ENCODE measurements at places on chromosomes 6 and 20.
A peak's percentile ranks its signal among the peaks of the same experiment; 100 is the strongest.

GRCh38 chr6:157222201-157222981 is 100.9 kb downstream of the TMEM242 start:
- DNase-seq: no peak

DNA sequence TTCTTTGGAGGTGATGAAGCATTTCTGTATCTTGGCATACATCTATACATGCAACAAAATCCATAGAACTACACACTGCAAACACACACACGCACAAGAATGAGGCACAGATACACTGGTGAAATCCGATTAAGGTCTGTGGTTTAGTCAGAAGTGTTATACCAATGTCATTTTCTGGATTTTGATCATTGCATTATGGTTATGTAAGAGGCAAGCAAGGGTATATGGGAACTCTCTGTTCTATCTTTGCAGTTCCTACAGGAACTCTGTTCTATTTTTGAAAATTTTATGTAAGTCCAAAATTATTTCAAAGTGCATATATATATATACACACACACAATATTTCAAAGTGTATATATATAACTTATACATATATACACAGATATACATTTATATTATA is 101.7 kb downstream of the SYNDIG1 start:
- no peak for DNase-seq

DNA sequence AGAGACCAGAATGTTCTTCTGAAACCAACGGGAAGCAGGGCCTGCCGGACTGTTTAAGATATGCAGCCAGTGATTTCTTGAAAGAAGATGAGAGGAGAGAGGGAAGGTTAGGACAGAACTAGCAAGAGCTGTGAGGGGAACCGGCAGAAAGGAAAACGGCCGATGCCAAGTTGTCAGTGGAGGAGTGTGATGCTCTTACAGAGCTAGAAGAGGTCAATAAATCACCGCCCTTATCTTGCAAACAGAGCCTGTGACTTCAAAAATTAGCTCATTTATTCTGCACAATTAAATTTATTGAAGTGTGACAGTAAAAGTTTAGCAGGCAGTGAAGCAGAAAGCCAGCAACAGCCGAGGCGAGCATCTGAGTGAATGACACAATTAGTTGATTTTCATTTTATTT is 509.5 kb upstream of the ID4 start:
- DNase-seq: no peak

- DNase-seq: no peak
These were observed 115.2 kb downstream of the PSMB1 start for GRCh38 chr6:170437719-170438401.

GRCh38 chr6:118984342-118984741 is 49.4 kb upstream of the MCM9 start:
- no peak for DNase-seq

DNA sequence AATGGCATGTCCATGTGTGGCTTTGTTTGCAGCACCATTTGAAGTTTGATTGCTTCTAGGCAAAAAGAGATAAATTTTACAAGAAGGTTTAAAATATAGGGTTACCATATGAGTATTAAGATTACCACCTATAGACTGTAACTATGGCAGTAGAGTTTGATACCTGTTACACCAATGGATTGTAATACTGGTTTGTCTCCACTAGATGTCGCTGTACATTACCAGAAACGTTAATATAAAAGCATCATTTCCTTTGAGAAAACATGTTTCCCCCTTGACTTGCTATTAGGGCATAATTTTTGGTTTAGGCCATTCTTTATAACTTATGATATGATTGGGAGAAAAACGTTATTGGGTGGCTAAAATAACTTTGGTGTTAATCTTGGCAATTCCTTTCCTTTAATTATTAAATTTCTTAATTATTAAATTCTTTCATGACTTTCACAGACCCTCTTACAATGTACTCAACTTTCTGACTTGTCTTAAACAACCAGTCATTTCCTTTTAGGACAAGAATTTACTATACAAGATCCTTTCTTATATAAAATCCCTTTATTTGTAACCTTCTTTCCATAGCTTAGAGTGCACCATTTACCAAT is 42.8 kb downstream of the HLA-DPB1 start:
- DNase-seq: peak; percentile 51

DNA sequence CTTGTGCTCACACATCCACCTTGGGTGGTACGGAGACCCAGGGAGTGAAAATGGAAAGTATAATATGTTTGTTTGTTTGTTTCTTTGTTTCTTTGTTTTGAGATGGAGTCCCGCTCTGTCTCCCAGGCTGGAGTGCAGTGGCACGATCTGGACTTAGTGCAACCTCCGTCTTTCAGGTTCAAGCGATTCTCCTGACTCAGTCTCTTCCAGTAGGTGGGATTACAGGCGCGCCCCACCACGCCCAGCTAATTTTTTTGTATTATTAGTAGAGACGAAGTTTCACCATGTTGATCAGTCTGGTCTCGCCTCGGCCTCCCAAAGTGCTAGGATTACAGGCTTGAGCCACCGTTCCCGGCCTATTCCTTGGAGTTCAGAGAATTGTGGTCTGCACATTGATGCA is 115.4 kb downstream of the TRIM27 start:
- no peak for DNase-seq

GRCh38 chr6:146582857-146583256 is 15.9 kb upstream of the ADGB start:
- peak; percentile 2 for DNase-seq

GRCh38 chr20:63114693-63115311 is 101.1 kb downstream of the YTHDF1 start:
- no peak for DNase-seq

DNA sequence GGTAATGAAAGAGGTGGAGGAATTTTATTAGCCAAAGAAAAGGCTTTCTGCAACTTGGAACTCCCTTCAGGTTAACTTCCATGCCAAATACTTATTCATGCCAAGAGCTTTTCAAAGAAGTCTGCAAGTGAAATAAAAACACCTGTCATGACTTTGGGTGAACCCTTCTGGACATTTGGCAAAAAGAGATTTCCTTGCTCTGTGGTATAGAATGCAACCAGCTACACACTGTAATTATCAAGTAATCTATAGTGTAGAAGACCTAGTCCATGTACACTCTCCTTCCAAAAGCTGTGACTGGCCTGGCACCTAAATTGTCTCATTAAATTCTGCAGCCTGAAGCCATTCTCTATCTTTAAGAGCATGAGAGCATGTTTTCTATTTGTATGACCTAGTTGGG is 232.3 kb downstream of the COL12A1 start:
- DNase-seq: no peak

- DNase-seq: no peak
These were observed 206.5 kb upstream of the ZNF184 start for GRCh38 chr6:27679308-27679963.

GRCh38 chr6:74167976-74168375 is 472.0 kb downstream of the CD109 start:
- peak; percentile 3 for DNase-seq

DNA sequence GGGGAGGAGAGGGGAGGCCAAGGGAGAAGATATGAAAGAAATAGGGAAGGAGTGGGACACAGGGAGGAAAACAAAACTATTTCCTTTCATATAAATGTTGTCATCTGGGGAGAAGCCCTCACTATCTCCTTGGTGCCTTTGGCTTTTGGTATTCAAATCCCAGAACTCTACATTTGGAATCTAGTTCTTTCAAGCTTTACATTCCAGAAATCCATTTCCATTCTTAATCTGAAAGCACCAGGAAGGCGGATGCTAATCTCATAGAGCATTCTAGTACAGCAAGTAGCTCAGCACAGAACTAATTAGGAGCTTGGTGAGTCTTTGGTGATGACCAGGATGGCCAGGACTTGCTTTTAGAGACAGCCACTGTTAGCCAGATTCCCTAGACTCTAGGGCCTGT is 177.9 kb downstream of the KIF16B start:
- DNase-seq: no peak

- DNase-seq: peak; percentile 79
These were observed 78.7 kb upstream of the MYL9 start for GRCh38 chr20:36462440-36463211.

DNA sequence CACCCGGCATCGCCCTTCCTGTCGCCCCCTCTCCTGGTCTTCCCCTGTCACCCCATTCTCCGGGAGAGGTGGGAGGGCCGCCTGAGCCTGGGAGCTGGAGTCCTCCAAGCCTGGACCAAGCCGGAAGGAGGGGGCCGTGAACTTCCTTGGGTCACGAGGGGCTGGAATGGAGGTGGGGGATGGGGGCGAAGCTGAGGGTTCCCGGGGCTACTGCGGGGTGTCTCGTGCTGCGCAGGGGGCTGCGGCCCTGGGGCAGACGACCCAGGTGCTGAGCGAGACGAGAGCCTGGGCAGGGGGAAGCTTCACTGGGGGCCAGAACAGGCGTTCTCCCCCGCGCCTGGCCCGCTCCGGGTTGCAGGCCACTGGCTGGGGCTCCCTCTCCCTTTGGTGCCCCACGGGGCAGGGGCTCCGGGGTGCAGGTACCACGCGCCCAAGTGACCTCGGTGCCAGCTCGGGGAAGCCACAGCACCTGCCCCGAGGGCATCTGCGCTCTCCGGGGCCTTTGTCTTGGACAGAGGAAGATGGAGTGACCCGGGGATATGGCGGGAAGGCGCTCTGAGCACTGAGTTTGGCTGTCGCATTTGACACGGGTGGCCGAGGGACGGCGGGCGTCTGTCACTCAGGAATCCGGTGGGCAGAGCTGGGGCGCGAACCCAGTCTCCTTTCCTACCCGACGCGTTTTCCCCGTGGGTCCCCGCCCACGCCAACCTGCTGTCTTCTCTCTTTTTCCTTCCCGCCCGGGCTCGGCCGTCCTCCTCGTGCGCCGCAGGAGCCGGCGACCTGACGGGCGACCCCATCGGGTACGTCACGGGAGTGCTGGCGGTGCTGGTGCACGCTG is 1.2 kb downstream of the SLC35D3 start:
- DNase-seq: no peak

- peak; percentile 80 for DNase-seq
These were observed 15.4 kb upstream of the STMND1 start for GRCh38 chr6:17086469-17086868.

DNA sequence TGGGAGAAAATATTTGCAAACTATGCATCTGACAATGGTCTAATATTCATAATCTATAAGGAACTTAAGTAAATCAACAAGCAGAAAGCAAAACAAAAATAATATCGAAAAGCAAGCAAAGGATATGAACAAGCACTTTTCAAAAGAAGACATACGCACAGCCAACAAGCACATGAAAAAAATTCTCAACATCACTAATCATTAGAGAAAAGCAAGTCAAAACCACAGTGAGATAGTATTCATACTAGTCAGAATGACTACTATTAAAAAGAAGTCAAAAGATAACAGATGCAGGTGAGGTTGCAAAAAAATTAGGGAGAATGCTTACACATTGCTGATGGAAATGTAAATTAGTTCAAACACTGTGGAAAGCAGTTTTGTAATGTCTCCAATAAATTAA is 410.2 kb downstream of the MMUT start:
- DNase-seq: no peak

DNA sequence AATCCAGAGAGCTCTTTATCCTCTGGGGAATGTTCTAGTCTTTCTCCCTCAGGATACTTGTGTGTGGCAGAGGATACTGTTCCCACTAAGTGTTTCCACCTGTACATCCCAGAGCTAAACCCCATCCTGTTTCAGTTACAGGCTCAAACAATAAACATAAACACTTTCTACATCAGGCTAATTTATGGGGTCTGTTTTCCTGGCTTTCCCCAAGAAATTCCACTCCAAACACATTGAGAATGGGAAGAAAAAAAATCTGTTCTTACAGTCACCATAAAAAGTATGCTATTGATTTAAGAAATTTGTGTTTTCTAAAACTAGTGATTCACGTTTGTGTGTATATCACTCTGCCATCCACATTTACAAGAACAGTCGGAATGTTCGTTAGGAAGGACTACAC is 293.9 kb upstream of the FOXQ1 start:
- no peak for DNase-seq

DNA sequence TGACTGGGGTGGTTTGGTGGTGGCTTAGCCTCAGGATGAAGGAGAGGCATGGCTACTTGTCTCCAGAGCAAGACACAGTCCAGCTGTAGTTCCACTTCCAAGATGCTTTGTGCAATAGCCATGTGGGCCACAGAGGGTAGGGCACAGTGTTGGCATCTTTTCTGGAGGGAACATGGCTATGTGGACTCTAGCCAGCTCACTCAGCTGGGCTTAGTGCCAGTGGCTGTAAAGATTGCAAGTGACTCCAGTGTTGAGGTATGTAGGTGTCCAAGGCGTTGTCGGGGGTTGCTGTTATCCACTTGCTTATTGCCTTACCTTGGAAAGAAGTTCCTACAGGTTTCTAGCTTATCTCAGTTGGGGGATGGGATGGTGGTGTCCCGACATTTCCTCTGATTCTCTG is 233.4 kb downstream of the CD109 start:
- peak; percentile 32 for DNase-seq

DNA sequence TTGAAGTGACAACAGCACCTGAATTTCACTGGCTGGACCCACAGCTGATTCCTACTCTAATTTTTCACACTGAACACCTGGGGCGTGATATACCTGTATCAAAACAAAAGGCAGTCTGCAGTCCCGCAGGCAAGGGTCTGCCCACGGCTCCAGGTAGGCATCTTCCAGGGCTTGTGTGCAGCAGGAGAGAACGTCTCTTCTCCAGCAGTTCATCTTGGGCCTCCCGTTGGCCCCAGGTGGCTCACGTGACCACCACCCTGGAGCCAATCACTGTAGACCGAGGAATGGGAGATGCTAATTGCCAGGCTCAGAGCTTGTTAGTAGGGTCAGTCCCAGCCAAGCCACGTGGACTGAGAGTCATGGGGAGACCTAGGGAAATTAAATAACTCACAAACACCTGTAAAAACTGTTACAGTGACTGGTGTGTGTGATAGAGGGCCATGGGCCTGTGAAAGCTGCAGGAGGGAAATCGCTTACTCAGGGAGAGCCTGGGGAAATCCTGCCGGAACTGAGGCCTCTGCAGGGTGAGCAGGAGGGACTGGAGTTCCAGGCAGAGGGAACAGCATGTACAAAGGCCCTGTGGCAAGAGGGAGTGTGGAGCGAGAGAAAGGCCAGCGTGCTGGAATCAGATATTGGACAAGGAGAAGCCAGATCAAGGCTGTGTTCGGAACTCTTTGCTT is 83.4 kb downstream of the EYA2 start:
- no peak for DNase-seq

DNA sequence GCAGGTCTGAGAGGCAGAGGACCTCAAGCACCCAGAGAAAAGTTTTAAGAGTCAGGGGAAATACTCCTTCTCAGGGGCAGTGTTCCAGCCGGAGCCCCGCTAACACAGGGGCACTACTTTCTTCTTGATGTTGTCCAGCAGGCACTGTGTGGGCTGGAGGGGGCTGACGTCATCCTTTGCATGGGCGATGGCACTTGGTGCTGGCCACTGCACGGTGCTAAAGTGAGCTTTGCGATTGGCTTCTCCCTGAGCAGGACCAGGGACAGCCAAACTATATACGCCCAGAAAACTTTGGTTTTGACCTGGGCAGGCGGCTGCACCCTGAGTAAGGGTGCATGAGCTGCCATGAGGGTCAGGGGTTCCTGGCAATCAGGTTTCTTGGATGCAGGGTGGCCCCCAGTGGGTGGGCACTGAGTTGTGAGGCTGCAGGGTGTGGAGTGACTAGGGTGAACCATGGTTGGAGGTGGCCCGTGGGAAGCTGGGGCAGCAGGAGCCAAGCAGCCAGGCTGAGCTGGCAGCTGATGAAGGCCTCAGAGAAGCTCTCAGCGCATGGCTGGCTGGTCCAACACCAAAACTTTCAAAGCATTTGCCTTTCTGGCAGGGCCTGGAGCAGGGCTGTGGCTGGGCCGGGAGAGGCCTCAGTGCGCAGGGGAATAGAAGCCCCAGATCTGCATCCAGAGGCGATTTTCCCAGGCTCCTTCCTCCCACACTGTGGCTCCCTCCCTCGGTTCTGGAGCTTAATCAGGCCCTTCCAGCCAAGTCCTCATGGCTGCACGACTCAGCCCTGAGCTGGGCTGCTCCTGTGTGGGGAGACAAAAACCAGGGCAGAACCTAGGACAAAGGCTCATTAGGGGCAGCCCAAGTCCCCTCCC is 18.3 kb downstream of the MRPS18A start:
- no peak for DNase-seq
